Glutamatergic neuron (in vitro differentiated cells): ENCODE measurements at places on chromosomes 1 and 21. TPM values are rescaled to one million over a fixed set of nuclear protein-coding genes. Genes with fewer than 3 reads are reported as not detected.

GRCh38 chr1:78304761-78305160 lies 186.0 kb upstream of the PTGFR start:
- no peak for DNase-seq
- H3K27me3 ChIP-seq: no peaks in the 10 kb centered on the region
- H3K27ac ChIP-seq: no peak overlapping the region
- H3K4me3 ChIP-seq: no peak overlapping the region
- H3K36me3 ChIP-seq: no peaks in the 10 kb centered on the region
- H3K4me1 ChIP-seq: no peaks in the 10 kb centered on the region

DNA sequence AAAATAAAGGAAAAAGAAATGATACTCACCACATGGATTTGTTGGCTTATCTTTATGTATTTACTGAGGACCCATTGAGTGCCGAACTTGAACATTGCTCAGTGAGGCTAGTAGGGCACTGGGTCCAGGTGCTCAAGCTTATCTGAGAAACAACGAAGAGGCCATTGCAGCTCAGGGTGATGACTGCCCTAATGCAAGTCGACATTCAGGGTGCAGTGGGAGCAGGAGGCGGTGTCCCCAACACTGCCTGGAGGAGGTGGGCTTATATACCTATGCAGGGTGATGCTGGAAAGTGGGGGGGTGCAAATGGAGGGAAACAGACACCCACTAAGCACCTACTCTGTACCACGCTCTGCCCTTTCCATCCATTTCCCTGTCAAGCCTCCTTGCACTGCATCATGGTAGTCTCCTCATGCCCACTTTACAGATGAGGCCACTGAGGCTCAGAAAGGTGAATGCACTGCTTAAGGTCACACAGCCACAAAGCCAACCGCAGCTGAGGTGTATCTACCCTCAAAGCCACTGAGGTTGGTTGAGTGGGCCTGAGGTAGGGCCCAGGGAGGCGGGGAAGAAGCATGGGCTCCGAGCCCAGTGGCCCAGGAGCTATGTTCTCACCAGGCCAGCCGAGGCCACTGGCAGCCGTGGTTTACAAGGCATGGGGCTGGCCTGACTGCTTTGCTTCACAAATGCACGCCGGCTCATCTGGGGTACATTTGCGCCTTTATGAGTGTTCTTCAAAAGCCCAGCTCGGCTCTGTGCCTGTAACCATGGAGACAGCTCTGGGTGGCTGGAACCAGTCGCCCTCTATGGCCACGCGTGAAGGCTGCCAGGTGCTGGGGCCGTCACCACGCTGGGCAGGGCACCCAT lies 103.8 kb downstream of the EPHB2 start:
- no peak overlapping the region for H3K4me3 ChIP-seq
- H3K27me3 ChIP-seq: peaks cover 12% of the 10 kb centered on the region
- no peaks in the 10 kb centered on the region for H3K36me3 ChIP-seq
- peaks cover 15% of the 10 kb centered on the region for H3K4me1 ChIP-seq
- DNase-seq: no peak

GRCh38 chr21:27580276-27580675 lies 613.4 kb upstream of the ADAMTS5 start:
- H3K4me1 ChIP-seq: no peaks in the 10 kb centered on the region
- DNase-seq: no peak
- H3K27ac ChIP-seq: no peak overlapping the region
- H3K27me3 ChIP-seq: no peaks in the 10 kb centered on the region
- no peaks in the 10 kb centered on the region for H3K36me3 ChIP-seq

GRCh38 chr1:226428791-226429461 lies 21.0 kb upstream of the PARP1 start:
- H3K27ac ChIP-seq: no peak overlapping the region
- H3K27me3 ChIP-seq: peaks cover 13% of the 10 kb centered on the region
- peak overlapping the region; percentile 20 for H3K4me3 ChIP-seq
- no peak for DNase-seq

DNA sequence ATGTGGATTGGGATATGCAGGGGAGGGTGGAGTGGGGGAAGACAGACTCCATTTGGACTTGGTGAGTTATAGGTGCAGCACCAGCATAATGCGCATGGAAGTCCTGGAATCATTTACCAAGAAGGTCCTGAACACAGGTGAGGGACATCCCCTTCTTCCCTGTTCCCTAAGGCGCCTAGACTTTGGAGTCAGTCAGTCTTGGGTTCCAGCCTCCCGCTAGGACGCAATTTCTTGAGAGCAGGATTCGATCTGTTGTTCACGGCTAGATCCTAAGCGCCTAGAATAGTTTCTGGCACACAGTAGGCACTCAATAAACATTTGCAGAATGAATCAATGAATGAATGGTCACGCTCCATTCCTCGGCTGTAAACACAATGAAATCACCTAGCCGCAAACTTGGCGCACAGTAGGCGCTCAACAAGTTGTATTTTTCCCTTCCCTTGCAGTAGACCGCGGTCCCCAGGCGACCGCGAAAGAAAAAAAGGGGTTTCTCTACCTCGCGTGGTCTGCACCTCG lies 1.0 kb upstream of the AK4 start:
- no peaks in the 10 kb centered on the region for H3K36me3 ChIP-seq
- DNase-seq: no peak
- H3K27me3 ChIP-seq: peaks cover 14% of the 10 kb centered on the region
- H3K4me3 ChIP-seq: peak overlapping the region; percentile 76

GRCh38 chr1:50152236-50152635 lies 43.5 kb downstream of the ELAVL4 start:
- H3K4me1 ChIP-seq: peaks cover 31% of the 10 kb centered on the region
- H3K36me3 ChIP-seq: peaks cover 6% of the 10 kb centered on the region
- peaks cover 7% of the 10 kb centered on the region for H3K27me3 ChIP-seq
- no peak overlapping the region for H3K27ac ChIP-seq
- no peak for DNase-seq

- H3K4me1 ChIP-seq: peaks cover 9% of the 10 kb centered on the region
- H3K27ac ChIP-seq: no peak overlapping the region
- no peaks in the 10 kb centered on the region for H3K36me3 ChIP-seq
- no peak overlapping the region for H3K4me3 ChIP-seq
- no peaks in the 10 kb centered on the region for H3K27me3 ChIP-seq
Observed at GRCh38 chr1:67644566-67644965, 40.4 kb upstream of the GADD45A start.

DNA sequence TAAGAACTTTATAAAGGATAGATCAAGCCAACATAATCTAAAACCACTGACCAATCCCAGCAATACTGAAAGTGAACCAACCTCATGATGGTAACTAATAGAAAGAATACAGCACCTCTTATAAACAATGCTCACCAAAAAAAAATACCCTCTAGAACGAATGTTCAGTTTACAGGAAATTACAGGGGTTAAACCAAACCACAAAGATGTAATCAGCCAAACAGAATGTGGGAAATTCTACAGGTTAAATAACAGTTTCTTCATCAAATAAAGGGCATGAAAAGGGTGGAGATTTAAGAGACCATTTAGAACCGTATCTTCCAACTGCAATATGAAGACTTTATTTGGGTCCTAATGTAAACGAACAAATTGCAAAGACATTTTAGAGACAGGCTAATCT lies 30.4 kb downstream of the ARID4B start:
- no peaks in the 10 kb centered on the region for H3K4me1 ChIP-seq
- H3K27ac ChIP-seq: no peak overlapping the region
- H3K4me3 ChIP-seq: no peak overlapping the region
- no peak for DNase-seq
- H3K27me3 ChIP-seq: peaks cover 2% of the 10 kb centered on the region

GRCh38 chr1:10536133-10536770 lies 61.5 kb downstream of the PEX14 start:
- H3K36me3 ChIP-seq: no peaks in the 10 kb centered on the region
- H3K27ac ChIP-seq: no peak overlapping the region
- no peak for DNase-seq
- H3K4me3 ChIP-seq: no peak overlapping the region
- peaks cover 5% of the 10 kb centered on the region for H3K27me3 ChIP-seq
- H3K4me1 ChIP-seq: peaks cover 64% of the 10 kb centered on the region

DNA sequence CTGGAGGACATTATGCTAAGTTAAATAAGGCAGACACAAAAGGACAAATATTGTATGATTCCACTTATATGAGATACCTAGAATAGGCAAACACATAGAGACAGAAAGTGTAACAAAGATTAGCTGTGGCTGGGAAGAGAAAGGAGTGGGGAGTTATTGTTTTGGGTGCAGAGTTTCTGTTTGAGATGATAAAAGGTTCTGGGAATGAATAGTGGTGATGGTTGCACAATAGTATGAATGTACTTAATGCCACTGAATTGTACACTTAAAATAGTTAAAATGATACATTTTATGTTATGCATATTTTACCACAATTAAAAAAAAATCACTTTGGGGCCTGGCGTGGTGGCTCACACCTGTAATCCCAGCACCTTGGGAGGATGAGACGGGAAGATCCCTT lies 21.2 kb upstream of the ERO1B start:
- H3K27ac ChIP-seq: no peak overlapping the region
- DNase-seq: no peak
- peaks cover 3% of the 10 kb centered on the region for H3K27me3 ChIP-seq
- no peaks in the 10 kb centered on the region for H3K36me3 ChIP-seq

GRCh38 chr1:35557118-35557610 lies at the start of gene KIAA0319L:
Gene KIAA0319L, minus strand, starts transcription at chr1:35557403. Its CDS starts 2,912 bp downstream, at chr1:35554491.
- peak; percentile 87 for DNase-seq
- peak within 1 kb of the TSS; percentile 98 for H3K27ac ChIP-seq
- H3K36me3 ChIP-seq: no peaks in the 10 kb centered on the region
- peaks cover 44% of the 10 kb centered on the region for H3K4me1 ChIP-seq

DNA sequence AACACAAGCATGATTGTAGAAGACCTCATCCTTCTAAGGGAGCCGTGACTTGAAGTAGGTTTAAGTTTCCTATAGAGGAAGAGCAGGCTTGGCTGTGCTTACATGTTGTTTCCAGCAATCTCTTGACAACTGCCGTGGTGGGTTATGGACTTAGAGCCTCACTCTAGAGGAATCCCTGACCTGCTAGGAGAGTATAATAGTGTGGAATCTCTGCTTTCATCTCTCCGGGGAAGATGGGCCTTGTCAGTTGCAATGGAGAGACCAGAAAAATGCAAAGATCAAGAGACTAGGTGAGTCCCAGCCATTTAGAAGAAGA lies 137.6 kb downstream of the MIS18A start:
- H3K27me3 ChIP-seq: no peaks in the 10 kb centered on the region
- peaks cover 5% of the 10 kb centered on the region for H3K36me3 ChIP-seq
- peaks cover 16% of the 10 kb centered on the region for H3K4me1 ChIP-seq
- no peak overlapping the region for H3K4me3 ChIP-seq
- no peak for DNase-seq
- no peak overlapping the region for H3K27ac ChIP-seq

- no peaks in the 10 kb centered on the region for H3K36me3 ChIP-seq
- H3K27ac ChIP-seq: no peak overlapping the region
- no peak overlapping the region for H3K4me3 ChIP-seq
- H3K4me1 ChIP-seq: no peaks in the 10 kb centered on the region
Observed at GRCh38 chr1:157771661-157772425, 5.1 kb downstream of the FCRL2 start.

DNA sequence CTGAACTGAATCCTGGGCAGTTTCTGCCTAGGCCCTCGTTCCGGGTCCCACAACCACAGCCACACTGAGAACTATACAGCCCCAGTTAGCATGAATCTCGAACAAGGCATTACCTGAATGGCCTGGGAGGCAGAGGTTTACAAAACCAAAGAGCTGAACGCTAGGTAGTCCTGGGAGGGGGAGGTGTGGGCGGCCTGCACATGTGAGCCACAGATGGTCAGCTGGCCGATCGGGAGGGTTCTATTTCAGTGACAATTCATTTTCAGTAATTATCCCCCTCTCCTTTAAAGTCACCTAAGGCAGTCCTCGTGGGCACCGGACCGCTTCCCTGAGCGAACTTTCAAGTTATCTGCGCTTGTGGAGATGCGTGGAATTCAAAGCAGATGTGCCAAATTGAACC lies 111.9 kb downstream of the GLIS1 start:
- H3K27ac ChIP-seq: peak overlapping the region; percentile 10
- H3K27me3 ChIP-seq: peaks cover 20% of the 10 kb centered on the region
- peaks cover 31% of the 10 kb centered on the region for H3K4me1 ChIP-seq
- peak overlapping the region; percentile 30 for H3K4me3 ChIP-seq
- H3K36me3 ChIP-seq: no peaks in the 10 kb centered on the region

DNA sequence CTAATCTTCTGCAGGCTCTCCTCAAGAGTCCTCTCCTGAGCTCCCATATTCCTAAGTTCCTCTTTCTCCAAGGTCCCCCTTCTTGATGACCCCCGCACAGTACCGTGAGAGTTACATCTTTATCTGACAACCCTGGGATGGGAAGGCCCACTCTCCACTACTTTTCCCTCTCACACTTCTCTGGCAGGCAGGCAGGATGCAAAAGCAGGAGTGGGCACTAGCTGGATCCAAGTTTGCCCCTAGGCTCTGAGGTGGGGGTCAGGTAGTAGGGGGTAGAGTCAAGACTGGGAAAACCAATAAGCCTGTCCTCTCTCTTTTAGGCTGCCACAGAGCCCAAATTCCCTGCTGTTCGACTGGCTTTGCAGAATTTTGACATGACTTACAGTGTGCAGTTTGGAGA lies 3.9 kb downstream of the NSUN4 start:
- H3K4me1 ChIP-seq: peaks cover 13% of the 10 kb centered on the region
- DNase-seq: no peak
- no peak overlapping the region for H3K4me3 ChIP-seq
- H3K36me3 ChIP-seq: no peaks in the 10 kb centered on the region
- H3K27me3 ChIP-seq: peaks cover 12% of the 10 kb centered on the region
- H3K27ac ChIP-seq: no peak overlapping the region

DNA sequence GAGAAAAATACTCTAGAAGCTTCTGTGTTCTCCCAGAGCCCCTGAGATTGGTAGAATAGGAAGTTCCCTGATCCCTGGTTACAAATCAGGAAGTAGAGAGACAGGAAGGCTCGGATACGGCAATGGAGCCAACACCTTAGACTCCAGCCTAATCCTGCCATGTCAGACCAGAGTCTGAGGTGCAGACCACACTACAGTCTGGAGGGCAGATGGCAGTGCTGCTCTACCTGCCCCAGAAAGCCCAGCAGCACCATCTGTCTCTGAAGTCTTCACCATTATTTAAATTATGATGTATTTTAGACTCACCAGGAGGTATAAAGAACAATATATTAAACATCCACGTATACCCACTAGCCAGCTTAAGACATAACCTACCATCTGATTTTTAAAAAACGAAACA lies 93.0 kb downstream of the MTR start:
- no peak for DNase-seq
- no peak overlapping the region for H3K27ac ChIP-seq
- H3K36me3 ChIP-seq: peaks cover 5% of the 10 kb centered on the region
- H3K27me3 ChIP-seq: no peaks in the 10 kb centered on the region
- peaks cover 14% of the 10 kb centered on the region for H3K4me1 ChIP-seq

- DNase-seq: peak; percentile 62
- H3K36me3 ChIP-seq: peaks cover 5% of the 10 kb centered on the region
- H3K27me3 ChIP-seq: no peaks in the 10 kb centered on the region
- peaks cover 10% of the 10 kb centered on the region for H3K4me1 ChIP-seq
- no peak overlapping the region for H3K4me3 ChIP-seq
- no peak overlapping the region for H3K27ac ChIP-seq
Observed at GRCh38 chr1:112358798-112359408, 37.1 kb upstream of the CTTNBP2NL start.

GRCh38 chr1:229347528-229347927 lies 4.7 kb upstream of the CCSAP start:
- peaks cover 11% of the 10 kb centered on the region for H3K27me3 ChIP-seq
- no peak overlapping the region for H3K4me3 ChIP-seq
- H3K4me1 ChIP-seq: no peaks in the 10 kb centered on the region
- H3K36me3 ChIP-seq: no peaks in the 10 kb centered on the region

FNDC5 gene
- 743 TPM for total RNA-seq

RAB42 gene
- 0.69 TPM for total RNA-seq

FHAD1 gene
- not detected for total RNA-seq

NPR1 gene
- total RNA-seq: not detected

TLR5 gene
- total RNA-seq: not detected

RASAL2 gene
- 12.4 TPM for total RNA-seq

TNNI3K gene
- total RNA-seq: not detected

GPR25 gene
- not detected for total RNA-seq

SPRR3 gene
- not detected for total RNA-seq

CYP2J2 gene
- total RNA-seq: not detected

OR2L3 gene
- total RNA-seq: 0.15 TPM

GPR161 gene
- total RNA-seq: 69.3 TPM
